ENCODE measurements at places on chromosomes 3 and 15. TPM values are rescaled to one million over a fixed set of nuclear protein-coding genes. Genes with fewer than 3 reads are reported as not detected.

Gene SCN5A
- 0.47 TPM for total RNA-seq

DNA sequence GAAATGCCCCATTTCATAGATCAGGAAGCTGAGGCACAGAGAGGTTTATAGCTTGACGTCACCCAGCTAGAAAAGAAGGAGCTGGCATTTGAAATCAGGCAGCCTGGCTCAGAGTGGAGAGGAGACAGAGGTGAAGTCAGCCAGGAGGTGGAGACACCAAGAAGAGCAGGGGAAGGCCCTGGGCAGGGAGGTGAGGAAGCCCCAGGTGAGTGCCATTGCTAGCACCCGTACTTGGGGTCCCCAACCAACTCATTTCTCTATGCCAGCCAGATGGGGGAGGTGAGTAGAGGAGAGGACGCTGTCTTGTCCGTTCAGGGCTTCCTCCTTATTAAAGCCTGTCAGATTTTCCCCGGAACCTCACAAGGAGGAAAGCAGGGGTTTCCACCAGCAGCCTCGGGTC, 149.6 kb upstream of the TLE3 start:
- DNase-seq: no peak

Gene CADPS
- not detected for total RNA-seq

DNA sequence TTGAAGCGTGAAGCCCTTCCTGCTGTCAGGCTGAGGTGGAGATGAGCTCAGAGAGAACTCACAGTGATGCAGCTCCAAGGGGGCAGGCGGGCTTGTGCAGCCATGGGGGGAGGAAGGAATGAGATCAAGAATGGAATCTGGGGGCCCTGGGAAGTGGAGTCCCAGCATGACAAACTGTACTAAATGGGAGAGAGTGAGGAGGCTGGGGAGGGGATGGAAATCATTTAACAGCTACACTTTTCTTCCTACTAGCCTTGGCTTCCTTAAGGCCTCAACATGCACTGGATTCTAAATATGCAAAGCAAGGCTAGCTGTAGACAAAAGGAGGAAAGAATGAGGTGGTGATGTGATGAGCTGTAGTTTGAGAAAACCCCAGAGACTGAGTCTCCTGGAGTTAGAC, 133.9 kb downstream of the EEFSEC start:
- no peak for DNase-seq

Gene CTXND1
- total RNA-seq: not detected

- DNase-seq: no peak
Measured at GRCh38 chr3:71389191-71389590, 194.3 kb downstream of the FOXP1 start.

GRCh38 chr3:47758261-47759025, 23.2 kb downstream of the SMARCC1 start:
- DNase-seq: no peak

Gene CLDN1
- not detected for total RNA-seq

GRCh38 chr15:35211240-35211902, 126.3 kb upstream of the NANOGP8 start:
- DNase-seq: no peak

DNA sequence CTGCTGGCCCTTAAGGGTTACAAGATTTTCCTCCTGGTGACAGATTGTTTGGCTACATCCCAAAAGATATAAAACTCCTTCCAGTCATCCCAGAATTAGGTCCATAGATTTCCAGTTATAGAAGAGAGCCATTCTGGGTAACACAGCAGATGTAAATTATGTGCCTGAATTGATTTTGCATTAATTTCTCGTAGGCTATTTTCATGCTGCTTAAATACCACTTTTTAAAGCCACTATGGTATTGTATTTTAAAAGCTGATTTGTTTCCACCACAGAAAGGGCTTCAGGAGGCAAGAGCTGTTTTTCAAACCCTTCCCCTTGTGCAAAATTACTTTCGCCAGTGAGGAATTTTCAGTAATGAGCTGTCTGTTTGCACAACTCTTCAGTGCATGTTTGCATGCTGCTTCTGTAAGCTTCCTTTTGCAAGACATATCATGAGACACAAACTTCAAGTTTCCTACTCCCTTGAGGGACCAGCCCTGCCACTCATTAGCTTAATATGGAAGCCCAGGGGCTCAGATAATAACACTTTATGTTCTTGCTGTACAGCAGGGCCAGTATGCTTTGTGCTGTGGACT, 105.4 kb upstream of the TNIK start:
- no peak for DNase-seq

Gene GOLGA6L7
- not detected for total RNA-seq

- DNase-seq: no peak
Measured at GRCh38 chr15:44300572-44300971, 12.1 kb downstream of the GOLM2 start.
